ENCODE measurements at places on chromosomes 12 and 14.

DNA sequence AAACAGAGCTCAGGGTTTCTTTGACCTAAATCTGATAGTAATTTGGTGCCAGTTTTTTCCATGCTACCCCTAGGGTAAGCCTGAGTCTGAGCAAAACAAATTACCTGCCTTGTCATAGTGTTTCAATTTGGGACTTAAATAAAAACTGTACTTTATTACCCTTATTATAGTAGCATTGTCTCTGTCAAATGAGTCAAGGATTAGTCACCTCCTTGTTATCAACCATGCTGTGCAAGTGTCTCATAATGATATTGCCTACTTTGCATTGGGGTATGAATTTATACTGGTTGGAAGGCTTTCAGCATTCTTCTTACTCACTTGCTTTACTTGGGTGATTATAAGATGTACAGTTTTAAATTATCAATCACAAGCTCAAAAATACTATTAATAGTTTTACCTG is 380.0 kb downstream of the LRFN5 start:
- no peak for DNase-seq

- no peak for DNase-seq
Measured at GRCh38 chr14:84401631-84402030, 1128.3 kb upstream of the FLRT2 start.

DNA sequence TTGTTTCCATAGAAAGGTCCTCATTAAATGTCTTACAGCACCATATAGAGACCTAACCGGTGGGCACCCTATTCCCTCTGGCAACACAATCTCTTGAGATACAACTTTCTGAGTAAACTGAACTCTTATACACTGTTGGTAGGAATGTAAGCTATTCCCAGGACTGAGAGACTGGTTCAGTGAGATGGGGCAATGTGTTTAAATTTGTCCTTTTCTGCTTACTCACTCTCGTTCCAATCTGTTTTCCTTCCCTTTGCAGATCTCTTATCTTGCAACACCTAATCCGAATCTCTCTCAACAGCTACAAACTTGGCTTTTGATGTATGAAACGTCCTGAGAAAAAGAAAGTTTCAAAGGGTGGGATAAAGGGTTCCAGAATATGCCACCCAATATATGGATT is 26.1 kb upstream of the ETV6 start:
- DNase-seq: no peak

GRCh38 chr14:57189070-57189469 is 79.6 kb downstream of the EXOC5 start:
- no peak for DNase-seq

GRCh38 chr14:93115821-93116675 is at the start of gene ITPK1:
TSS of gene ITPK1 (minus strand) at chr14:93115925. CDS start at chr14:93115163, 762 bp downstream.
- DNase-seq: peak; percentile 55

GRCh38 chr12:2963760-2964292 is 4.6 kb downstream of the TEAD4 start:
- peak; percentile 47 for DNase-seq

DNA sequence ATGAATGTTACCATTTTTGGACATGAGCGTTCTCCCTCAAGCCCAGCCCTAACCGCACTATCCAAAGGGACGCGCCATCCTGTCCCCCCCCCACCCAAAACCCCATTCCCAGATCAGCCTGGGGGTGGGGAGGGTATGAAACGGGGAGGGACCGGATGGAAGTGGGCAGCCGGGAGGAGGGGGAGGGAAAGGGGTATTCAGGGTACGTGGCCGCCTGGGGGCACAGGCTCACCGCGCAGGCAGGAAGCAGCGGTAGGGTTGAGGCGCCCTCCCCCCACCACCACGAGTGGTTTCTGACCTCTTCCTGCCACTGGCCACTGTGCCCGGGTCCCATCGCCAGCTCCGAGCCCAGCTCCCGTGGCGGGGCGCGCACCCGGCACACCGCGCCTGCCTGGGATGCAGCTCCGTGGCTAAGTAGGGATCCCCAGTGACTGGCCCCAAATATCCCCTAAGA is 1.4 kb downstream of the ACTN1 start:
- DNase-seq: peak; percentile 64

- DNase-seq: no peak
Measured at GRCh38 chr12:113467502-113468364, 3.9 kb downstream of the LHX5 start.

DNA sequence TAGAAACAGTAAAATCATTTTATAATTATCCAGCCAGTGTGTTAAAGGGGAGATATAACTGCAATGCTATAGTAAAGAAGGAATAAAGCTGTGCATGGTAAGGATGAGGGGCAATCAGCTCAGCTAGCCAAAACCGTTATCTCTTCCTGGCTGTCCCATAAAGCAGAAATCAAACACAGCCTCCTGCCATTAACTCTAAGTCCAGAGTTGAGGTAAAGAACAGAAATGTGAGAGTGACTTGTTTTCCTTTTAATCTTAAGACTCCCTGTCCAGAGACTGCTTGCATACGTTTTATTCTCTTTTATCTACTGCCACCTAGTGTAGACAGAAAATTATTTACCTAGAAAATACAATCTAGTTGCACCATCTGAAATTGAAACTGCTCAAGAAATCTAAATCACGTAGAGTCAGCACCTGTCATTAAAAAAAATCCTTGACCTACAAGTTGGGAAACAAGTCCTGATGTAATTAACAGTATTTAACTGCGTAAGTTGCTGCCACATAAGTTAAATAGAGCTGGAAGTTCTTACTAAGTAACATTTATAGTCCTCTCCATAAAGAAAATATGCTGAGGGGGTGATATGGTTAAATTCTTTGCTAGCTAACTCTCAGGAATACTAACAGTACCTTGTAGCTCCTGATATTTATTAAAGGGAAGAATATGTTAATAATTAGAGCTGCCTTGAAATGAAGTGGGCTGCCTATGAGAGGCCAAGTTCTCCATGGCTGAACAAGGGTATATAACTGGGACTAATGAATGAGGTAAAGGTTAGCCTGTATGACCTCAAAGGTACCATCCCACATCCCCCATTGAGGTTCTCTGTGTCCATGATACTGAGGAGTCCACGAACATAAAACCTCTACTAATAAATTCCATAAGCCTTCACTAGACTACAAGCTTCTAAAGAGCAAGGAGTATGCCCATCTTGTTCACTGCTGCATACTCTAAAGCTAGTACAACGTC is 62.7 kb downstream of the GALNT4 start:
- DNase-seq: no peak

- peak; percentile 87 for DNase-seq
Measured at GRCh38 chr12:57213058-57213715, 3.4 kb upstream of the NXPH4 start.

GRCh38 chr12:57127101-57127725 is 1.1 kb upstream of the LRP1 start:
- peak; percentile 77 for DNase-seq

DNA sequence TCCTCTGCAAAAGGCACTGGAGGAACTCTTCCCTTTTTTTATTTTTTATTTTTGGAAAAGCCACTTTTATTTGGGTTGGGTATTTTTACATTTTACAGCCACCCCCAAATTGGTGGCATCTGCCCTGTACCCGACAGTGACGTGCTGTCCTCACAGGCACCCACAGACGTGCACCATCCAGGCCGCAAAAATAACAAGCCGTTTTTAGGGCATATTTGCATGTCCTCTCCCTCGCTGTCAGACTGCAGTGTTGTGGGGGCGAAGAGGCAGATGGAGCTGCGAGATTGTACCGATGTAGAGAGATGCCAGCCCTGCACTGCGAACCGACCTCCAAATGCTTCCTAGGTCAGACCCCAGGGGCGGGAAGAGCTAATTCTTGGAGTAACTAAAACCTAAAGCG is 12.2 kb downstream of the JDP2 start:
- DNase-seq: no peak

GRCh38 chr14:73443758-73444157 is 14.6 kb downstream of the NUMB start:
- no peak for DNase-seq

DNA sequence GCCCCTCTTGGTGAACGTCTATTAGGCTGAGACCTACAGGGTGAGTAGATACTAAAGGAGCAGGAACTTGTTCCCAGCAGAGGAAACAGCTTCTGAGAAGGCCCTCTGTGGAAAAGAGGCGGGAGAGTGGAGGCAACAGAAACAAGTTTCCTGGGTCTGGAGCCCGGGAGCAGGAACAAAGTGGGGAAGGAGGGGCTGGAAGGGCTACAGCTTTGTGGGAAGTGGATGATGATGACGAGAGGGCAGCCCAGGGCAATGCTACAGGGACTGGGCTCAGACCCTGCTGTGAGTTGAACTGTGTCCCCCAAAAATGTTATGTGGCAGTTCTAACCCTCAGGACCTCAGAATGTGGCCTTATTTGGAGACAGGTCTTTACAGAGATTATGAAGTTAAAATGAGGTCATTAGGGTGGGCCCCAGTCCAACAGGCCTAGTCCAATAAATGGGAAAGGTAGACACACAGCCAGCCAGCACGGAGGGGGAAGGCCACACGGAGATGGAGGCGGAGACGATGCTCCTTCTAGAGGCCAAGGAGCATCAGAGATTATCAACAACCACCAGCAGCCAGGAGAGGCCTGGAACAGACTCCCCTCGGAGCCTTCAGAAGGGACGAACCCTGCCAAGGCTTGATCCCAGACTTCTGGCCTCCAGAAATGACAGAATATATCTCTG is 14.3 kb downstream of the CAMKK2 start:
- no peak for DNase-seq

GRCh38 chr12:96399919-96400630 is at the start of gene CDK17:
TSS of gene CDK17 (minus strand) at chr12:96400439. CDS start at chr12:96334836, 65,603 bp downstream.
- DNase-seq: peak; percentile 84

- peak; percentile 67 for DNase-seq
Measured at GRCh38 chr12:93677195-93678064, at the start of gene CRADD. TSS of gene CRADD (plus strand) at chr12:93677375.

- DNase-seq: peak; percentile 19
Measured at GRCh38 chr12:31369712-31370521, 44.0 kb upstream of the SINHCAF start.

- DNase-seq: no peak
Measured at GRCh38 chr12:113862590-113863454, 103.3 kb downstream of the RBM19 start.

- DNase-seq: no peak
Measured at GRCh38 chr12:26113181-26113654, 11.6 kb downstream of the BHLHE41 start.

- DNase-seq: no peak
Measured at GRCh38 chr14:22648506-22648905, 4.4 kb upstream of the OR6J1 start.

DNA sequence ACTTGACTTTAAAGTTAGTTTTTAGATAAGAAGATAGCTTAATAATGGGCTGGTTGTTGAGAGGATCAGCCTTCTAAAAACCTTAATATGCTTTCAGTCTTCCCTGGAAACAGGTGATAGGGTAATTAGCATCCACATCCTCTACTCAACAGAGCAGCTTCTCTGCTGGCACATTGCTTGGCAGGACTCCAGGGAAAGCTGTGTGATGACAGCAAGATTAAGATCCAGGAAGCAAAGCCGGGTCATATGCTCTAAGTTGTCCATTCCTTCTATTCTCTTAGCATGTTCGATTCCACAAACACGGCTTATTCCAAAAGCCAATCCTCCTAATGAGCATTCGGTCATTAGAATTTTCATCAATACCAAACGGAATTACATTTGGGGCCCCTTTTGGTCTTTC is 87.0 kb downstream of the HMGA2 start:
- no peak for DNase-seq

DNA sequence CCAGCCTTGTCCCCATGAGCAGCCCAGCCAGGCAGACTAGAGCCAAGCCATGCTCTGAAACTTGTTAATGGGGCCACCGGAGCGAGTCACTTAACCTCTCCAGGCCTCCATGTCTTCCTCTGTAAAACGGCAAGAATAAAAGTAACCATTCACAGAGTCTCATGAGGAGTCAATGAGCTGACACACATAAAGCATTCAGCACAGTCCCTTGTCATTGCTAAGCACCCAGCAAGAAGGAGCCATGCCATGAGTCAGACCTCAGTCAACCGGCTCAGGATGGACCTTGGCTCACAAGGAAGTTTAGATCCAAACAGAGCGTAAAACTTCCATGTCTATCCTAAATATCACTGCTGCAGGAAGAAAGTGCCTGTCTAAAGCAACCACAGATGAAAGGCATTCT is 10.6 kb downstream of the FICD start:
- no peak for DNase-seq

GRCh38 chr12:132728502-132728901 is 17.9 kb downstream of the PGAM5 start:
- DNase-seq: no peak

All from left ventricle myocardium inferior (tissue), 1 donor.